ENCODE measurements at places on chromosomes 2 and 18.

GRCh38 chr18:6854811-6855210 is 125.3 kb downstream of the ARHGAP28 start:
- DNase-seq: no peak

DNA sequence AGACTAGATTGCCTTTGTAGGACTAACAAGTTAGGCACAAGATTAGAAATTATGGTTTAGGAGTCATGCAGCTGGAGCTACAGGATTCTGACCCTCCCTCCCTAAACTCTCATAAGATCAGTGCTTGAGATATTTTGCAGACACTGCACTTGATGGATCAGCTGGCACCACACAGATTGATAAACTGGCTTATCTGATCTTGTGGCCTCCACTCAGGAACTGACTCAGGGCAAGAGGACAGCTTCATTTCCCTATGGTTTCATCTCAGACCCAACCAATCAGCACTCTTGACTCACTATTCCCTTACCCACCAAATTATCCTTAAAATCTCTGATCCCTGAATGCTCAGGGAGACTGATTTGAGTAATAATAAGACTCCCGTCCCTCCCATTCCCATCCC is 152.3 kb downstream of the DIS3L2 start:
- DNase-seq: no peak

DNA sequence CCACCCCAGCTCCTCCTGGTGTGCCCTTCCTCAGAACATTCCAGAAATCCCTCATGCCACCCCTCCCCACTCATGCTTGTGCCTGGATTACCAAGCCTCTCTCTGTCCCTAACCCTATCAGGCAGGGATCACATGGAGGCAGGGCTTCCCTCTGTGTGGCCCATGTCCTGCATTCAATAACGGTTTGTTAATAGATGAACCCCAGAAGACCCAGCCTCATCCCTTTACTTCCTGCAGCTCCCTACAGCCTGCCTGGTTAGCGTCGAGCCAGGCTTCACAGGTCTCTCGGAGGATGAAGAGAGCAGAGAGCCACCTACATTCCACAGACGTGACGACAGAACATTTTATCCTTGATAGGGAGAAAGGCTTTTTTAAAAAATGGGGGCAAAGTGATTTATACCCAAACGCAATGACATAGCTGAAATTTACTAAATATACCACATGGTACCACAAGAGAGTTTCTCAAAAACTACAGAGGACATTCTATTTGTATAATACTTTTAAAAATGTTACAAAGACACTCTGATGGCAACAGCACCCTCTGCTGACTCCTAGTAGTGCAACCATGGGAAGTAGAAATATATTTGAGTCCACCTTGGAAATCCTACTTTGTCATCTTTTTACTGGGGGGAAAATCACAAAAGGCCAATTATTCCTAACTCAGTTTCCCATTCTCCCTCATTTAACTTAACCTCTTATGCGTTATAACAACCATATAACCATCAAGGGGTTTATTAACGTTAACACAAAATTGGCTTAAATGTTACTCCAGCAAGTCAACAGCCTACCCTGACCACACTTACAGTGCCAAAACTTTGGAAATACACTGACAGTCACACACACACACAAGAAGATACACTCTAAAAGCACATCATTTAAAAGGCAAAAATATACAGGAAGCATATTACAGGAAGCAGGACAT is 30.7 kb downstream of the FBXO15 start:
- DNase-seq: peak; percentile 9

GRCh38 chr2:51401546-51401945 is 369.6 kb upstream of the NRXN1 start:
- no peak for DNase-seq

Measured in NCI-H1417 treated with DMSO at 0.1 percent for 48 hours (cell line).